ENCODE measurements at places on chromosomes 11 and 22. TPM values are rescaled to one million over a fixed set of nuclear protein-coding genes. Genes with fewer than 3 reads are reported as not detected.

POU2AF2 gene
- total RNA-seq, result not detected

GRCh38 chr11:45662665-45663485, 2.5 kb downstream of the CHST1 start:
- peak; percentile 44 for DNase-seq
- H3K27me3 ChIP-seq, result peaks cover 78% of the 10 kb centered on the region
- H3K4me1 ChIP-seq, result peaks cover 4% of the 10 kb centered on the region
- H3K27ac ChIP-seq, result no peak overlapping the region

- H3K4me3 ChIP-seq, result no peak overlapping the region
- H3K36me3 ChIP-seq, result no peaks in the 10 kb centered on the region
- no peaks in the 10 kb centered on the region for H3K27me3 ChIP-seq
- no peaks in the 10 kb centered on the region for H3K4me1 ChIP-seq
Observed at GRCh38 chr11:105827906-105828305, 194.1 kb downstream of the MSANTD4 start.

DAGLA gene
- 0.12 TPM for total RNA-seq

UPB1 gene
- not detected for total RNA-seq

DNA sequence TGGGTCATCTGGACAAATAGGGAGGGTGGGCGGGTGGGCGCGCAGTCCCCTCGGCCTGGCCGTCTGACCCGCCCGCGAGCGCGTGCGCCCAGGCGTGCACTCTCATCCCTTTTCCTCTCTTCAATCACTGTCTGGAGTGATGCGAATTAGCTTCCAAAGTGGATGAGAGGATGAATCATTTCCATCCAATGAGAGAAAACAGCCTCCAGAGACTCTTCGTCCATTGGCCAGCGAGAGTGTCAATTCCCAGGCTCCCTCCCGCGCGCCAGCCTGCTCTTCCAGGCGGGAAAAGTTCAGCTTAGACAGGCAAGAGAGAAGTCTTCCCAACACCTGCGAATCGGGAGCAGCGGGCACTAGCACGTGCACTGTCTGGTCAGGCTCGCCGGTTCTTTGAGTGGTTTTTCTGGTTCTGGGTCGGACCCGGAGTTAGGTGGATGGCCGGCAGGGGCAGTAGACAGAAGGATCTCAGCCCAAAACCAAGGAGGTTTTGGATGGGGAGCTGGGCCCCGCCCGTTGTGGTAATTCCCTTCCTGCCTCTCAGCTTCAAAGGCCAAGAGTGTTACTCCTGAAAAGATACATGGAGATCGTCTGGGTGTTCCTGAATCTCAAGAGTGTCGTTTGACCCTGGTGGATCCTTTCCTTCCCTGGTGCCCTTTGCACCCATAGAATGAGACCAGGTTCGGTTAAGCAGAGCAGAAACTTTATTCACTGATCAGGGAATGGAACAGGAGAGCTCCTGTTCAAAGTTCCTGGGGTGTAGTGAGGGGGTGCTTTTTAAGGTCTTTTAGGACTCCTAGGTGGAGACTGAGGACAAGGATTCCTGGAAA, 33.4 kb upstream of the GLYATL1 start:
- peaks cover 4% of the 10 kb centered on the region for H3K4me1 ChIP-seq
- H3K27me3 ChIP-seq, result peaks cover 78% of the 10 kb centered on the region
- no peak for DNase-seq
- no peak overlapping the region for H3K4me3 ChIP-seq

RANBP1 gene
- total RNA-seq, result 506 TPM

- H3K27me3 ChIP-seq, result no peaks in the 10 kb centered on the region
- H3K4me3 ChIP-seq, result peak overlapping the region; percentile 78
- no peak for DNase-seq
Observed at GRCh38 chr11:46345131-46345597, 2.1 kb upstream of the DGKZ start.

DNA sequence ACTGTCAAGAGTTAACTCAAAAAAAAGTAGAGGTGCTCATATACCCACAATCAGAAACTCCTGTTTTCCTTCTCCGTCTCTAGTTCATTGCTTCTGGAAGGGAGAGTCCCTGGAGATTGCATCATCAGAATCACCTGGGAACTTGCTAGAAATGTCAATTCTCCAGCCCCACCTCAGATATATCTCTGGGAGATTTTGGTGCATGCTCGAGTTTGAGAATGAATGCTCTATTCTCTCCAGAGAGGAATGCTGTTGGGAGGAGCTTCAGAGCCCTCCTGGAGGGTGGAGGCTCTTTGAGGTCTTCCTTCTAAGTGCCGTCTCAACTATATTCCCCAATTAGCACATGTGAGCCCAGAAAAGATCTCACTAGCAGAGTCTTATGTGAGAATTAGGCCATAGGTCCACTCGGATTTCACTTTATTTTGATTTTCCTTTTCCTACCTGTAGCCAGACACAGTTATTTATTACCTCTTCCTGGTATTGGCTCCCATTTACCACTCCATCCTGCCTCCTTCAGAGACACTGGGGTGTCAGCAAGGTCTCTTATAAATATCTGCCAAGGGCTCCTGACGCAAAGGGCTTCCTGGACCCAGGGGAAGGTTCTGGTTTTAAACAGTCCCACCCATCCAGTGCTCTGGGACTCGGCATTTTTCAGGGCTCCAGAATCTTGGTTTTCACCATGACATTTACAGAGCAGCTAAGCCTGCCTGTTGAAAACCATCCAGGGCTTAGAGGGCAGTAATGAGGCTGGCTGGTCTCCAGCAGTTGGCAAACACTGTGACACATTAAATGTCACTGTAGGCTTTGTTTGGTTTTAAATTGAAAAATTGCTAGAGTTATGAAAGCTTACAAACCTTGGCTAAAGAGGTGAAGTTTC, 136.2 kb downstream of the CD44 start:
- peaks cover 48% of the 10 kb centered on the region for H3K4me1 ChIP-seq
- H3K4me3 ChIP-seq, result no peak overlapping the region
- no peak for DNase-seq
- peaks cover 7% of the 10 kb centered on the region for H3K36me3 ChIP-seq

OPCML gene
- total RNA-seq, result not detected

- H3K27me3 ChIP-seq, result no peaks in the 10 kb centered on the region
- no peaks in the 10 kb centered on the region for H3K36me3 ChIP-seq
- no peak overlapping the region for H3K4me3 ChIP-seq
Observed at GRCh38 chr11:80815752-80816453, 1375.1 kb upstream of the TENM4 start.
